ENCODE measurements at places on chromosomes 4 and X. TPM values are rescaled to one million over a fixed set of nuclear protein-coding genes. Genes with fewer than 3 reads are reported as not detected.

- H3K4me1 ChIP-seq = no peaks in the 10 kb centered on the region
- H3K36me3 ChIP-seq = no peaks in the 10 kb centered on the region
- DNase-seq = no peak
- H3K4me3 ChIP-seq = no peak overlapping the region
- H3K27me3 ChIP-seq = no peaks in the 10 kb centered on the region
These were observed 299.9 kb downstream of the RAB28 start for GRCh38 chr4:13184199-13184598.

The HAND2 gene
- total RNA-seq = not detected

- DNase-seq = no peak
- H3K4me3 ChIP-seq = no peak overlapping the region
- H3K27me3 ChIP-seq = no peaks in the 10 kb centered on the region
- H3K4me1 ChIP-seq = no peaks in the 10 kb centered on the region
- no peaks in the 10 kb centered on the region for H3K36me3 ChIP-seq
These were observed 172.3 kb upstream of the TRPC5 start for GRCh38 chrX:112254896-112255295.

DNA sequence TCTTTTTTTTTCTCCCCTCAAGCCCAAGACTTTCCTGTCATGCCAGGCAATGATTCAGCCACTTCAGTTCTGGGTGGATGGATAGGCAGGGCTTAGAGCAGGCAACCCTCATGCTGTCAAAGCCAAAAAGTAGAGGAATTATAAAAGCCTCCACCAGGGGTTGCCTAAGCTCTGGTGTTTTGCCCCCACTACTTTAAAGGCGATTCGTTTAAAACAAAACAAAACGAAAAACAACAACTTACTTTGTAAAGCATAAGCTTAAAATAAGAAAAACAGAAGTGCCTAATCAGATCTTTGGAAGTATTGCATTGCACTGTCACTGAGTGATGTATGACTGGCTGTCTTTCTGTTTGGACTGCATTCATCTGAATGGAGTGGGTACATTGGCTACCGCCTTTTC is 5.3 kb upstream of the IDS start:
- H3K4me1 ChIP-seq = peaks cover 8% of the 10 kb centered on the region
- no peaks in the 10 kb centered on the region for H3K27me3 ChIP-seq
- H3K36me3 ChIP-seq = no peaks in the 10 kb centered on the region
- no peak overlapping the region for H3K4me3 ChIP-seq
- DNase-seq = no peak
- H3K27ac ChIP-seq = no peak overlapping the region

DNA sequence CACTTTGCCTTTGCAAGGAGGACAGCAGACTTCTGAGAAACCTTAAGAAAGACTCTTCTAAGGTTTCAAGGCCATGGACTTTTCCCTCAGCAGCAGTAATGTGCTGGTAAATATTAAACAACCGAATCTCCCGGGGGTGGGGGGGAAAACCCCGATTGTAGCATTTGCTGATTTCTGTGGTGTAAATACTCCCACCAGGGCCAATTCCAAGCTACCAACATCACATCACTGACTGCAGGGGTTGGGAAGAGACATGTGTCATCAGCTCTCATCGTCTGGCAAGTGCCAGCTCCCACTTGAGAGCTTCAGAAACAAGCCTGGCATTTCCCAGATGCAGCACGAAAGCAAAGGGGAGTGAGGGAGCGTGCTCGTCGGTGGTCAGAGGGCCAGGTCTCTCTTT is 101.2 kb downstream of the BCOR start:
- peaks cover 2% of the 10 kb centered on the region for H3K4me1 ChIP-seq
- H3K4me3 ChIP-seq = no peak overlapping the region
- no peaks in the 10 kb centered on the region for H3K36me3 ChIP-seq
- no peaks in the 10 kb centered on the region for H3K27me3 ChIP-seq
- no peak overlapping the region for H3K27ac ChIP-seq
- peak; percentile 10 for DNase-seq

DNA sequence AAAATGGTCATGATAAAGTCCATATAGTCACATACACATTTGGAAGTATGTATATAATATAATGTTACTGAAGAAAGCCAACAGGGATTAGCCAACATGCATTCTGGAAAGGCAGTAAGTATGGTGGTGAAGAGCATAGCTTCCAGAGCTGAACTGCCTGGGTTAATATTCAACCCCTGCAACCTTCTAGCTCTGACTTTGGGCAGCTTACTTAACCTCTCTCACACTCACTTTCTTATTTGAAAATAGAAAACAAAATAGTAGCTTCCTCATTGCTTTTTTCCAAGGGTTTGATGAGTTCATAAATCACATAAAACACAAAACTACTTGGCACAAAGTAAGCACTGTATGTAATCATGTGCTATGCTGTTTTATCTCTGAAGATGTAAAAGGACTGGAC is 216.4 kb downstream of the CHIC2 start:
- no peak for DNase-seq
- no peaks in the 10 kb centered on the region for H3K27me3 ChIP-seq
- no peak overlapping the region for H3K4me3 ChIP-seq
- H3K36me3 ChIP-seq = no peaks in the 10 kb centered on the region

- DNase-seq = no peak
- H3K4me1 ChIP-seq = no peaks in the 10 kb centered on the region
- H3K4me3 ChIP-seq = no peak overlapping the region
- no peaks in the 10 kb centered on the region for H3K36me3 ChIP-seq
These were observed 57.3 kb downstream of the SLC7A11 start for GRCh38 chr4:138184886-138185285.

The RAB33A gene
- 29.6 TPM for total RNA-seq

- DNase-seq = no peak
- H3K4me3 ChIP-seq = no peak overlapping the region
- H3K27ac ChIP-seq = no peak overlapping the region
These were observed 37.0 kb downstream of the ZFX start for GRCh38 chrX:24186483-24186882.

GRCh38 chr4:74997948-74998729 is 65.2 kb downstream of the PARM1 start:
- DNase-seq = no peak
- H3K4me1 ChIP-seq = no peaks in the 10 kb centered on the region
- H3K27ac ChIP-seq = no peak overlapping the region
- H3K27me3 ChIP-seq = no peaks in the 10 kb centered on the region
- no peak overlapping the region for H3K4me3 ChIP-seq

The NEUROG2 gene
- total RNA-seq = not detected

The NXF3 gene
- total RNA-seq = not detected

The LUZP4 gene
- not detected for total RNA-seq

DNA sequence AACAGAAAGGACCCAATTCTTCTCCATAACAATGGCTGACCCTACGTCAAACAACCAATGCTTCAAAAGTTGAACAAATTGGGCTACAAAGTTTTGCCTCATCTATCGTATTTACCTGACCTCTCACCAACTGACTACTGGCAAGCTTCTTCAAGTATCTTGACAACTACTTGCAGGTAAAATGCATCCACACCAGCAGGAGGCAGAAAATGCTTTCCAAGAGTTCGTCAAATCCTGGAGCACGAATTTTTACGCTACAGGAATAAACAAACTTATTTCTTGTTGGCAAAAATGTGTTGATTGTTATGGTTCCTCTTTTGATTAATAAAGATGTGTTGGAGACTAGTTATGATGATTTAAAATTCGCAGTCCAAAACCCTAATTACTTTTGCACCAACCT is 6.7 kb upstream of the GAB1 start:
- H3K4me3 ChIP-seq = no peak overlapping the region
- no peak overlapping the region for H3K27ac ChIP-seq

DNA sequence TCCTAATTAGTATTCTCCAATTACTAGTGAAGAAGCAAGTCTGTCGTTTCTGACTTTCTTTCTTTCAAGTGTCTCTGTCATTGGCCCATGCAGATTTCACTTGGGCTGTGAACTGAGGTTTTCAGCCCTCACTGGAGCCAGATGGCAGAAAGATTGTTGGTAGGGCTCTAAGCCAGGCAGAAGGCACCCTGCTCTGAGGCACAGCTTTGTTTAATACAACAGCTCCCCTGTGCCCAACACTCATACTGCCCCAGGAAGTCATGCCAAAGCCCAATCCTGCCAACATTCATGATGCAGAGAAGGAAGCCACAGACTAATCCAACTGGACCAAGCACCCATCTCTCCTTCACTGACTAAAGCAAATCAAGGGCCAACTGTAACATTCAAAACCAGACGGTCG is 117.1 kb upstream of the FRG1 start:
- no peaks in the 10 kb centered on the region for H3K4me1 ChIP-seq
- no peak overlapping the region for H3K4me3 ChIP-seq
- DNase-seq = no peak
- H3K27me3 ChIP-seq = no peaks in the 10 kb centered on the region
- H3K36me3 ChIP-seq = no peaks in the 10 kb centered on the region
- no peak overlapping the region for H3K27ac ChIP-seq

DNA sequence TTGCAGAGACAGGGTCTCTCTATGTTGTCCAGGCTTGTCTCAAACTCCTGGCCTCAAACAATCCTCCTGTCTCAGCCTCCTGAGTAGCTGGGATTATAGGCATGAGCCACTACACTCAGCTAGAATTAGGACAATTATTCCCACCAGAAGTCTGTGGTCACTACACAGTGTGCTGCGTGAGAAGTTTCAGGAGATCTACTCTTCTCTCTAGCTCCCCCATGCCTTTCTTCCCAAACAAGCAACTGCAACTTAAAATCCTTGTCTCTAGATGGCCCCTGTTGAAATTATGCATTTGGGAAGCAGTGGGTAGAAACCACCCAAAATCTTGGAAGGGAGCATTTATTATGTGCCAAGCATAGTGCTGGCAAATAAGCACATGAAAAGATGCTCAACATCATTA is 21.1 kb upstream of the MAP7D3 start:
- peaks cover 4% of the 10 kb centered on the region for H3K4me1 ChIP-seq
- no peaks in the 10 kb centered on the region for H3K27me3 ChIP-seq
- H3K36me3 ChIP-seq = no peaks in the 10 kb centered on the region
- DNase-seq = no peak
- H3K27ac ChIP-seq = no peak overlapping the region

GRCh38 chr4:90071289-90072235 is 55.6 kb upstream of the CCSER1 start:
- no peaks in the 10 kb centered on the region for H3K4me1 ChIP-seq
- H3K27me3 ChIP-seq = peaks cover 21% of the 10 kb centered on the region
- no peak for DNase-seq
- no peaks in the 10 kb centered on the region for H3K36me3 ChIP-seq
- no peak overlapping the region for H3K4me3 ChIP-seq

The MSANTD1 gene
- total RNA-seq = 0.45 TPM

DNA sequence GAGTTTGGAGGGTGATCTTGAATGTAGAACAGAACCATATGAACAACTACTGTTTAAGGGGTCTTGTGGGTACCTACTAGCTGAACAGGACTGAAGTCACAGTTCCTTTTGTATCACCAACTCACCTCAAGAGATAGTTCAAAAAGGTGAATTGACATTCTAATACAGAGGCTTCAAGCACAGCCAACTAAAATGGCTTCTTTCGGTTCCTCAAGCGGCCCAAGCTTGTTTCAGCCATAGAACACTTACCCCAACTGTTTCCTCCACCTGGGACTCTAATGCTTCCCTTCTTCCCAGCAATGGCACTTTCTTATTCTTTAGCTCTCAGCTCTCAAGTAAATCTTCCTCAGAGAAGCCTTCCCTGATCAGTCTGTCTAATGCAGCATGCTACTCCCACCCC is 277.5 kb upstream of the GK2 start:
- H3K27me3 ChIP-seq = peaks cover 4% of the 10 kb centered on the region
- DNase-seq = no peak
- H3K27ac ChIP-seq = no peak overlapping the region
- no peaks in the 10 kb centered on the region for H3K36me3 ChIP-seq

The NAA11 gene
- total RNA-seq = not detected

DNA sequence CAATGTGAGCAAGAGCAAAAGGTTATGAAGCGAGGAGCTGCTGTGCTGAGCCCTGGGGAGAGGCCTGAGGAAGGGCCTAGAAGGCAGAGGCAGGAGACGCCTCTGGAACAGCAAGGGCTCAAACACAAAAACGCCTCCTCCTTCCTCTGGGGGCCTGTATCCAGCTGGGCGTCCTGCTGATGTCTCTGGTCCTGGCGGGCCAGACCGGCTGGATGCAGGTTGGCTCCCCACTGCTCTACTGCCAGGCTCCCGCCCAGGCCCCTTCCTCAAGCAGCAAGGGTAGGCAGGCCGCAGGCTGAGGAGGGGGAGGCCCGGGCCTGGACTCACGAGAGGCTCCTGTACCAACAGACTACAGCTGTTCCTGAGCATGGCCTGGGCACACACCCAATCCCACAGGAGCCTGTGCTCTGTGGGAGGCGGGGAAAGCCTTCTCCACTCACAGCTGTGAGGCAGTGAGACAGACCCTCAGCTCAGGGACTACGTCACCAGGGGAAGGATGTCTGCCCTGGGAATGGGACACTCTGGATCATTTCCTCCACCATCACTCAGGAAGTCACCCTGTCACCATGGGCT is 2.3 kb downstream of the HAUS7 start:
- H3K4me1 ChIP-seq = peaks cover 15% of the 10 kb centered on the region
- no peak overlapping the region for H3K27ac ChIP-seq
- no peak for DNase-seq
- peaks cover 8% of the 10 kb centered on the region for H3K36me3 ChIP-seq

The ABHD18 gene
- 17.3 TPM for total RNA-seq

- no peak for DNase-seq
- H3K4me3 ChIP-seq = no peak overlapping the region
- peaks cover 5% of the 10 kb centered on the region for H3K27me3 ChIP-seq
- no peak overlapping the region for H3K27ac ChIP-seq
- no peaks in the 10 kb centered on the region for H3K36me3 ChIP-seq
- H3K4me1 ChIP-seq = no peaks in the 10 kb centered on the region
These were observed 76.5 kb downstream of the RTL9 start for GRCh38 chrX:110435196-110435595.

GRCh38 chrX:19579485-19579884 is 64.2 kb upstream of the MAP3K15 start:
- H3K36me3 ChIP-seq = peaks cover 13% of the 10 kb centered on the region
- peaks cover 27% of the 10 kb centered on the region for H3K4me1 ChIP-seq
- H3K27ac ChIP-seq = peak overlapping the region; percentile 65
- peak; percentile 22 for DNase-seq

GRCh38 chr4:56698329-56698728 is 17.2 kb upstream of the HOPX start:
- H3K27me3 ChIP-seq = no peaks in the 10 kb centered on the region
- no peak for DNase-seq
- no peak overlapping the region for H3K27ac ChIP-seq

DNA sequence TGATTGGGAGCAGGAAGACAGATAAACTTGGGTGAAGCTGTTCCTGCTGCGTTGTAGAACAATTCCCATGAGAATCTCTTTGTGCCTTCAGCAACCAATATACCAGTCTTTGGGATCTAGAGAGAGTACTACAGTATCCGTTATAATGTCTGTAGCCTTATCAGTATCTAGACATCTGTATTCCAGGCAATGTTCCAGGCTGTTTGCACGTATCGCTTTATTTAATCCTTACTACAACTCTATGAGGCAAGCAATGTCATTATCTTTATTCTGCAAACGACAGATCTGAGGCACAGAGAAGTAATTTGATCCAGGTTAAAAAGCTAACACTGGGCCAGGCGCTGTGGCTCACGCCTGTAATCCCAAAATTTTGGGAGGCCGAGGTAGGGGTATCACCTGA is 251.6 kb downstream of the ARHGAP24 start:
- no peaks in the 10 kb centered on the region for H3K36me3 ChIP-seq
- H3K27ac ChIP-seq = no peak overlapping the region
- H3K27me3 ChIP-seq = no peaks in the 10 kb centered on the region
- no peak overlapping the region for H3K4me3 ChIP-seq

All from activated CD4-positive, alpha-beta memory T cell treated with anti-CD3 and anti-CD28 coated beads for 36 hours (primary cell).